ENCODE measurements at places on chromosomes 6 and 20.
A peak's percentile ranks its signal among the peaks of the same experiment; 100 is the strongest.

DNA sequence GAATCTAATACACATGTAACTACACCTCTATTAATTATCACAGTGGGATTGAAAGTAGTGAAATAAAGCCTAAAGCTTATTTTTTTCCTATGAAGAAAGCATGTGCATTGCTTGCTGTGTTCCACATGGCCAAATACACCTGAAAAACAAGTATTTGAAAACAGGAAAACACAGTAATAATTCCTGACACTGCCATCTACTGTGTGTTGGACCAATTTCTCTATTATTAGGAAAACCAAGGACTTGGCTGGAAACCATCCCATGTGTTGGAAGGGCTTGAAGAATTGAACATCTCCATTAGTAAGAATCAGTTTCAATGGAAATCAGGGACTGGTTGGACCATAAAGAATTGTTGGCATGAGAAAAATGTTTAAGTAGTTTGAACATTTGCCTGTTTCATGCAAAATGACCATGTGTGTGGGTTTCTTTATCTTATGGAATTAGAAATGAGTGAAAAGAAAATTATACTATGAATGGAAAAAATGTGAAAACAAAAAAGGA, 124.1 kb downstream of the PHF3 start:
- DNase-seq: no peak

DNA sequence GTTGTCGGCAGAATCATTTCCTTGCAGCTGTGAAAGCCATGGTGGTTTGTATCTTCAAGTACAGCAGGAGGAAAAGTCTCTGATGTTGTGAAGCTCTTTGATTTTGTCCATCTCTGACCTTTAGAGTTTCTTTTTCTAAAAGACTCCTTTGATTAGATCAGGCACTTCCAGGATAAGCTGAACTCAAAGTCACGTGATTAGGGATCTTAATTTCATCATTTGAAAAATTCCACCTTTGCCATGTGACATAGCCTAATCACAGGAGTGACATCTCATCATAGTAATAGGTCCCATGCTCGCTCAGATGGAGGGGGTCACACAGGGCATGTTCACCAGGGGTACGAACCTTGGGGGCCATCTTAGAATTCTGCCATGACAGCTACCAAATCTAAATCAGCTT, 441.5 kb upstream of the CDH4 start:
- DNase-seq: no peak

GRCh38 chr20:460707-461106, 1.6 kb downstream of the TBC1D20 start:
- peak; percentile 62 for DNase-seq

DNA sequence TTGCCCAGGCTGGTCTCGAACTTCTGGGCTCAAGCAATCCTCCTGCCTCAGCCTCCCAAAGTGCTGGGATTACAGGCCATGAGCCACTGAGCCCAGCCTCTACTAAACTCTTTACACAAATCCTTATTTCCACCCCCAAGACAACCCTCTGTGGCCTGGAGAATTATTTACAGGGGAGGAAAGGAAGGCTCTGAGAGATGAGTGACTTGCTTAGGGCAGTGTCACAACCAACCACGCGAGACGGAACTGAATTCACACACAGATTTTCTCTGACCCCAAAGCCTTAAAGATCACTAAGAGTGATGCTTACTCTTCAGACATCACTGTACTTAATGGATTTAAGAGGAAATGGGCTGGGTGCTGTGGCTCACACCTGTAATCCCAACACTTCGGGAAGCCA, 86.2 kb downstream of the RIPOR3 start:
- no peak for DNase-seq

GRCh38 chr6:37104824-37105147, 65.2 kb upstream of the PIM1 start:
- no peak for DNase-seq

GRCh38 chr20:43746344-43747137, 19.7 kb upstream of the GTSF1L start:
- DNase-seq: peak; percentile 41

Measured in NCI-H69 (cell line).